Activated CD4-positive, CD25-positive, alpha-beta regulatory T cell treated with anti-CD3 and anti-CD28 coated beads, Interleukin-2, amount 50 U/mL, for 16 hours (primary cell): ENCODE measurements at places on chromosomes 16 and 17.

GRCh38 chr17:48002916-48003416 lies 32.1 kb downstream of the CDK5RAP3 start:
- DNase-seq, result no peak

GRCh38 chr17:60388742-60389141 lies 3.2 kb downstream of the USP32 start:
- no peak for DNase-seq

DNA sequence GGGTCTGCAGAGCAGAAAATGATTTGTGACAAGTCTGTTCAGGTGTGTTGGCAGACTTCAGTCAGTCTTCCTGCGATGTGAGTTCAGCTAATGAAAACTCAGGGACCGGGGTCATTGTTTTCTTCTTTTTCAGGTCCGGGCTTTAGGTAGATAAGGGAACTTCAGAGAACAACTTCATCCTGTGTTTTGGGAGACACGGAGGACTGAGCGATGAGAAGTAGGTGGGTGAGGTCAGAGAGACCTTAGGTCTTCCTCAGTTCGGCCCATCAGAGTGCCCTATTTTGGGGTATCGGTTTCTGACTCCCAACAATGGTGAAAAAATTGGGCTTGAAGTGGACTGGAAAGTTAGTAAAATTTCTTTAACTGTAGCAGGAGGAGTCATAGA lies 88.9 kb upstream of the ATF7IP2 start:
- DNase-seq, result no peak

DNA sequence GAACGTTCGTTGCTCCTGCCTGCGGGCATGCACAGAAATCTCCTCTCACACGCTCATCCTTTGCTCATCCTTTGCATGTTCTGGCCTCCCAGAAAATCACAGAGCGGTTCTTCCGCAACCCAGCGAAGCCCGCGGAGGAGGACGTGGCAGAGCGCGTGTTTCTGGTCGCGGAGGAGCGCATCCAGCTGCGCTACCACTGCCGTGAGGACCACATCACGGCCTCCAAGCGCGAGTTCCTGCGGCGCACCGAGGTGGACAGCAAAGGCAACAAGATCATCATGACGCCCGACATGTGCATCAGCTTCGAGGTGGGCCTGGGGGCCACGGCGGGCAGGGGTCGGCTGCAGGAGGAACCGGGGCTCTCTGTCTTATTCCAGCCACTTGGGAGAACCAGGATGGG lies 9.6 kb upstream of the KATNB1 start:
- DNase-seq, result no peak

DNA sequence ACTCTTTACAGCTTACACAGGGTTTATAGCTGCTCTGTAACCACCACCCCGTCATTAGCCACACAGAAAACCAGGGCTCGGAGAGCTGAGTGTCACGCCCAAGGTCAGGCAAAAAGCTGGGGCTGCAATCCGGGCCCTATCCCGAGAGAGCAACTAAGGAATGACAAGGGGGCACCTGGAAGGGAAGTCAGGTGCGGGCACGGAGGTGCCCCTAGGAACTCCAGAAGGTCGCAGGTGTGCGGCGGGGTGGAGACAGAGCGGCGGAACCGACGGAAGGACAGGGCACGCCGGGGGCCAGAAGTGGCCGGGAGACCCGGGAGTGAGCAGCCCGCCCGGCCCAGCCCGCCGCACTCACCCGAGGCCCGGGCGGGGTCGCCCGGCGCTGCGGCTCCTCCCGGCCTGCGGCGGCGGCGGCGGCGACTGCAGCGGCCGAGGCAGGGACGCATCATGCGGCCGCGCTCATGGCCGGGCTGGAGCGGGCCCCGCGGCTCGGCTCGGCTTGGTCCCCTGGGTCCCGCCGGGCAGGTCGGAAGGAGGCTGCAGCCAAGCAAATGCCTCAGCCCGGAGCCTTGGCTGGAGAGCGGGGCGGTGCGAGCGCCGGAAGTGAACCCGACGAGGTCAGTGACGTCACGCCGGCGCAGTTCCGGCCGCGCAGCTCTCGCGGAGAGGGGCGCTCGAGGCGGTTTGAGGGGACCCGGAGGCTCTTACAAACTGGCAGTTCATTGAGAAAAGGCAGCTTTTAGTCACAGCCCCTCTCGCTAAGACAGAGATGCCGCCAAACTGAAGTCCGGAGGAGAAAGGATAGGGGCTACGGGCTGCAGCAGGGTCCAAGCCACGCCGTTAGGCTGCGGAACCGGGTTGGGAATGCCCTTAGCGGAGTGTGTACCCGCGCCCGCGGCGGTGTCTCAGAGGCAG lies at the start of gene ZDHHC7:
TSS of gene ZDHHC7 (minus strand) at position 605 of the 915 bp plus-strand sequence. CDS start 20,917 bp downstream, outside the sequence.
- DNase-seq, result peak; percentile 70

DNA sequence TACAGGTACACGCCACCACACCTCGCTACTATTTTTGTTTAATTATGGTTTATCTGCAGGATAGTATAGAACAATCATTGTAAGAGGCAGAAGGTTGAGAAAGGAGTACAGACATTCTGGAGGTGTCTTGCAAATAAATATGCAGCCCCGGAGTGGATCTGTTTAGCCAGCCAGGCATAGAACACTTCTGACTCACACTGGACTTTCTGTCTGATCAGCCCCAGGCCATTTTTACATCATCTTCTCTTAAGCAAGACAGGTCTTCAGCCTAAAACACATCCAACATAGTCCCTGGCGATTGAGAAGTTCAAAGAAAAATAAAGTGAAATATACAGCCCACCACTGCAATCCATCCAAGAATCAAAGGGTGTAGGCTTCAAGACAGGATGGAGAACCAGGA lies 81.4 kb downstream of the XYLT1 start:
- DNase-seq, result no peak
